ENCODE measurements at places on chromosomes 5 and 9. TPM values are rescaled to one million over a fixed set of nuclear protein-coding genes. Genes with fewer than 3 reads are reported as not detected.
A peak's percentile ranks its signal among the peaks of the same experiment; 100 is the strongest.

Gene C9orf152
- total RNA-seq = not detected

- DNase-seq = no peak
Observed at GRCh38 chr9:78781681-78782080, 484.8 kb downstream of the PSAT1 start.

DNA sequence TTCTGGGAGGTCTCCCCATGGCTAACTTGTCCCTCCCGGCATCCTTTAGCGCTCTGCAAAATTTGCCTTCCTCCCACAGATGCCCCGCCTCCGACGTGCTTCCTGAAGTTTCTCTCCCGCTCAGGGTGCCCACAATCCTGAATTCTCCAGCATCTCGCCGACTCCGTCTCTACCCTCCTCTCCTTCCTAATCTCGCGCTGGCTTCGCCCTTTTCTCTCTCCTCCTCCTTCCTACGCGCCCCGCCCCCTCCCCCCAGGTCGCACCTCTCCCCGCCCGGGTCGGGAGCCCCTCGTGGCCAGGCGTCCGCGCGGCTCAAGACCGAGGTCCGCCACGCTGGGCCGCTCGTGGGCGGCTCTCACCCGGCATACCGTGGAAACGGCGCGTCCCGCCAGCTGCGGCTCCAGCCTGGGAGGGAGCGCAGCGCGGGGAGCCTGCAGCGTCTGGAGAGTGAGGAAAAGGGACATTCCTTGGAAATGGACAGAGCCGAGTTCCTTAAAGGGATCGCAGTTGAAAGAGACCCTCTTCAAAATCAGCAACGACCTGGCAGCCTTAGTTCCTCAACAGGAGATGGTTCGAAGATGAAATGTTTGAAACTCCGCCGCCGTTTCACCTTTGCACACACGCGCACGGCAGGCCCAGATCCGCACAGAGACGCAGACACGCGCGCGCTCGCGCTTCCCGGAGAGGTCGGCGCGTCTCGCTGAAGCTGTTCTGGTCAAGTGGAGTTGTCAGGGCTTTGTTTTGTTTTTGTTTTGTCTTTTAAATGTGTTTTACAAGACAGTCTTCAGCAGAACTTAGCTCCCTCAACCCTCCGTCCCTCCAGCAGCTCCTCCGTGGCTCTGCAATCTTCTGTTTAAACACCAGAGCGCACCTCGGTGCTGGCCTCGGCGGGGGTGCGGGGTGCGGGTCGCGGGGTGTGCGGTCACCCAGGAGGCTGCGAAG lies 5.0 kb upstream of the IRX2 start:
- DNase-seq = no peak

DNA sequence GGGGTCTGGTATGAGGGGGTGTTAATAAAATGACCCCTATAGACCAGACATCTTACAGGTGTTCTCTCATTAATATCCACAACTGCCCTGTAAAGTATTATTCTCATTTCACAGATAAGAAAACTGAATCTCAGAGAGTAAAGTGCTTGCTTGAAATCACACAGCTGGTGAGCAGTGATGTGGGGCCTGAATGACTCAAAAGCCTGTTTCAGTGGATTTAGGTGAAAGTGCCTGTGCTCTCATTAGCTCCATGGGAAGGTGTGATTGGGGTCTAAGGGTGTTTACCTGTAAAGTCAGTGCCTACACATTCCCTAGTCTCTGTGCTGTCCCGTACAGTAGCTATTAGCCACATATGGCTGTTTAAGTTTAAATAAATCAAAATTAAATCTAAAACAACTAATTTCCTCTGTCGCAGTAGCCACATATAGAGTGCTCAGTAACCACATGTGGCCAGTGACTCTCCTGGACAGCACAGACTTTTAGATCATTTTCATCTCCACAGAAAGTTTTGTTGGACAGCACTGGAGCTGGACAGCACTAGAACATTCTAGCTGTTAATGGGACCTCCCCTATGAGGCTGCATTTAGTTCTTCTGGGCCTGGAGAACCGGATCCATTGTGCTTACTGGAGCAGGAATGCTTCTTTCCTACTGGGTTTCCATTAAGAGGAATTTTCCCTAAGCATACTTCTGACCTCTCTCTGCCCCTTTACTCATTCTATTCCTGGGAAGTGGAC lies 52.5 kb upstream of the SEMA6A start:
- DNase-seq = no peak

GRCh38 chr9:28587052-28587451 lies 1013.8 kb upstream of the C9orf72 start:
- no peak for DNase-seq

GRCh38 chr9:123250504-123250903 lies 17.9 kb downstream of the STRBP start:
- DNase-seq = no peak

DNA sequence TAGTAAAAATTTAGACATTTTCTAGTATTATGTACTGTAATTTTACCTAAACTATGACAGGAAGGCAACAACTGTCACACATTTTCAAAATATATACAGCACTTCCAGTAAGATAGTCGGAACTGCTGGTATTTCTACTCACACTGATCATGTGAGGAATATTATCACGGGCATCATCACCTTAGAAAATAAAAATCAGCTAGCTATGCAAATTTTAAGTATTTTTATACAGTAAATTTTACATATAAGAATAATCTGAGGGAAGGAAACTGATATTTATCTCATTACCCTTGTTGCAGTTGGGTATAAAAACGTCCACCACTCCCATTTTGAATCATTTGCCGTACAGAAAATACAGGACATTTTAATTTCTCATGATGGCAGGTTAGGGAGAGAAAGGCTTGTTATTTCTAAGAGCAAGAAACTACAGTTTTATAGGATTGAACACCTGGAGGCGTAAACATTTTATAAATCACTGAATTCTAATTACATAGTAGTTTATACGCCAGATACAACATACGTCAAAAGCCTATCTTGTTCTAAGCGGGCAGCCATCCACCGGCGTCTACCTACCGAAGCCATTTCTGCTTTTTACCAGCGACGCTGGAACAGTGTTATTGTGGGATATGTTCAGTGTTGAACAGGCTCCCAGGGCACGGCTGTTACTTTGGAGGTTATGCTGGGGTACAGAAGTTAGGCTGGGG lies 729 bp upstream of the TNPO1 start:
- no peak for DNase-seq

DNA sequence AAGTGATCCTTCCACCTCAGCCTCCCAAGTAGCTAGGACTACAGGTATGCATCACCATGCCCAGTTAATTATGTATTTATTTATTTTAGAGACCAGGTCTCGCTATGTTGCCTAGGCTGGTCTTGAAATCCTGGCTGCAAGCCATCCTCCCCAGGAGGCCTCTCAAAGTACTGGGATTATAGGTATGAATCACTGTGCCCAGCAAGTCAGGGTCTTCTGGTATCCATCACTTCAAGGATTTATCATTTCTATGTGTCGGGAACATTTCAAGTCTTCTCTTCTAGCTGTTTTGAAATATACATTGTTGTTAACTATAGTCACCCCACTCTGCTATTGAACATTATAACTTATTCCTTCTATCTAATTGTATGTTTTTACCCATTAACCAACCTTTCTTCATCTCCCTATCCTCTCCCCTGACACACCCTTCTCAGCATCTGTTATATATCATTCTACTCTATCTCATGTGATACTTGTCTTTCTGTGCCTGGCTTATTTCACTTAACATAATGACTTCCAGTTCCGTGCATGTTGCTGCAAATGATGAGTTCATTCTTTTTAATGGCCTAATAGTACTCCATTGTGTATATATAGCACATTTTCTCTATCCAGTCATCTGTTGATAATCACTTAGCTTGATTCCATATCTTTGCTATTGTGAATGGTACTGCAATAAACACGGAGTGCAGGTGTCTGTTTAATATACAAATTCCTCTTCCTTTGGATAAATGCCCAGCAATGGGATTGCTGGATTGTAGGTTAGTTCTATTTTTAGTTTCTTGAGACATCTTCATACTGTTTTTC lies 26.4 kb downstream of the UTP15 start:
- DNase-seq = no peak

Gene CRB2
- not detected for total RNA-seq

DNA sequence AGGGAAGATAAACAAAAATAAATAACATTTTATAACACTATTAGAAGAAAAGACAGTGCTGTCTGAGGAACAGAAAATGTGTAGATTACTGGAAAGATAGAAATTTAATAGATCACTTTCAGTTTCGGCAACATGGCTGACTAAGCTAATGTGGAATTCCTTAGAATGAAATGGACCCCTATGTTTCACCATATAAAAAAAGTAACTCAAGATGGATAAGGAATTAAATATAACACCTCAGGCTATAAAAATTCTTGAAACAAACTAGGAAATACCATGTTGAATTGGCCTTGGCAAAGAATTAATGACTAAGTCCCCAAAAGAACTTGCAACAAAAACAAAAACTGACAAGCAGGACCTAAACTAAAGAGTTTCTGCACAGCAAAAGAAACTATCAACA lies 558.3 kb downstream of the CHSY3 start:
- DNase-seq = no peak

DNA sequence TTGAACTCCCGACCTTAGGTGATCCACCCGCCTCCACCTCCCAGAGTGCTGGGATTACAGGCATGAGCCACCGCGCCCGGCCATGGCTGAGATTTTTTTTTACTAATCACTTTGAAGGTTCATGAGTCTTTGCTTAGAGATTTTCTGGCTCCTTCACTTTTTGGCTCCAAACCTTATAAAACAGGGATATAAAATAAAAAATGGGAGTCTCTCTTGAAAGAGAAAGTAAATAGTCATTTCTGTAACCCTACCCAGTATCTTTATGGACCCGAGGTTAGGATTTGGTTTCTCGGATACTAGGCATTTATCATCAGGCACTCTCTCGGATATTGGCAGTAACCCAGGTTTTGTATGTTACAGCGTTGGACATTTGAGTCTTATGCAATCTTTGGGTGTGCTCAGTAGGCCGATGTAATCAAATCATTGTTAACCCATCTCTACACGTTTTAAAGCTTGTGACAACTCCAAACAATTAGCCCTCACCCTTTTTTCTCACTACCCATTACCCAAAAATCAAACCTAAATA lies 25.3 kb downstream of the STXBP1 start:
- DNase-seq = no peak

GRCh38 chr9:1876891-1877496 lies 138.2 kb upstream of the SMARCA2 start:
- no peak for DNase-seq

DNA sequence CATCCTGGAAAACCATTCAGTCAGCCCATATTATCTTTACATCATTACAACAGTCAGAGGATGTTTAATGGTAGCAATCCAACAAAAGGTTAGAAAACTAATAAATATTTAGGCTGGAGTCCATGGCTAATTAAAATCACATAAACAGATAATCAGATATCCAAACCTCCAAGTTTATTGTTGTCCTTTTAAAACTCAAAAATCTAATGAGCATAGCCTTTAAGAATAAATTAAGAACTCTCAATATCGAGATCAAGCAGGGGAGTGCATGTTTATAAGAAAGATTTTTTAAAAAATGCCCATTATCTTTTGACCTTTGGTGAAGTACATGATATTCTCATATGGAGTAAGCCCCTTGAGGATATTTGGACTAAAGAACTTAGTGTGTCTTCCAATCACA lies 842.9 kb upstream of the SEMA6A start:
- no peak for DNase-seq

GRCh38 chr5:145904743-145905142 lies 31.6 kb upstream of the SH3RF2 start:
- no peak for DNase-seq

- DNase-seq = no peak
Observed at GRCh38 chr9:136327304-136327974, at the start of gene GPSM1. GPSM1 (plus strand) TSS chr9:136327539; CDS start chr9:136327696, 157 bp downstream.

GRCh38 chr9:137798142-137798541 lies 79.4 kb upstream of the CACNA1B start:
- no peak for DNase-seq

Gene ABLIM3
- total RNA-seq = not detected

DNA sequence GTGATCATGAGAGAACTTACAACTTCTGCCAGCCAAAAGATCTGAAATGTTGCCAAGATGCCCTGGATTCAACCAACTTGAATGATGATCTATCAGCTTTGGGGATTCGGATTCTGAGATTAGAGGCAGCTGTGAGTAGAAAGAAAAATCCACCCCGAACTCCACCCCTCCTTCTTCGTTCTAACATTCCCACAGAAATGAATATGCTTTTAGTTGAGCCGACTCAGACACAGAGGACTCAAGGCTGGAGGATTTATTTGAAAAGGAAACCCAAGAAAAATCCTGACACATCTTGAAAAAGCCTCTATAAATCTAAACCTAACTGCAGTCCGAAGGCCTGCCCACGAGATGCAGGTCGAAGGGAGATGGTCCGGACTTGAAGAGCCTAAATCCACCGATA lies 275.0 kb downstream of the GAS1 start:
- DNase-seq = no peak

Gene ACOT12
- total RNA-seq = not detected

- DNase-seq = no peak
Observed at GRCh38 chr9:1454616-1455347, 404.6 kb downstream of the DMRT2 start.

GRCh38 chr9:136902259-136902821 lies 16.0 kb downstream of the TRAF2 start:
- peak; percentile 88 for DNase-seq

Gene QRFP
- total RNA-seq = not detected

DNA sequence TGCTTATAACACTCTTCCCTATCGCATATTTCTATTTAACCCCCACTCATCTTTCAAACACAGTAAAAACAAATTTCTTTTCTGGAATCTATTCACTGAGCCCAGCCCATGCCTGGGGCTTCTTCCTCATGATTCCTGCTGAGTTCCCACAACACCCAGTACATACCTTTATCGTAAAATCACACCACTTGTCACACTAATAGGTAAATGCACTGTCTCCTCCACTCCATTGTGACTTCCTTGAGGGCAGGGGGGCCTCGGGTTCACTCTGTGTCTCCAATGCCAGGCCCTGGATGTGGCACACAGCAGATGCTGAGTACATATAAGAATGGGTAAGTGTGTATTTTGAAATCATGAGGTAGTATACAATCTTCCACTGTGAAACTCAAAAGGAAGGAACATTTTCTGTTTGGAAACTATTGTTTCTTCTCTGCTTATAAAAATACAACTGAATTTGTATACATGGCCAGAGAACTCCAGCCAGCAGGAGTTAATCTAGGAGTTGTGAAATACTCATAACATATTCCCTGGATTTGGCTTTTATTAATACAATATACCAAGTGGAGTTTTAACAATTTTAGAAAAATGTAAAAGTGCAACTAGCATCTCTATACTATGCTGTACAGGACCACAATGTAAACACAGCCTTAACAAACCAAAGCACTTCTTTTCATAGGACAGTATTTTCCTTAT lies 7.2 kb downstream of the PLK2 start:
- DNase-seq = no peak

Gene CCDC192
- total RNA-seq = not detected

Gene COL15A1
- 0.45 TPM for total RNA-seq

Gene PTGS1
- 0.35 TPM for total RNA-seq

DNA sequence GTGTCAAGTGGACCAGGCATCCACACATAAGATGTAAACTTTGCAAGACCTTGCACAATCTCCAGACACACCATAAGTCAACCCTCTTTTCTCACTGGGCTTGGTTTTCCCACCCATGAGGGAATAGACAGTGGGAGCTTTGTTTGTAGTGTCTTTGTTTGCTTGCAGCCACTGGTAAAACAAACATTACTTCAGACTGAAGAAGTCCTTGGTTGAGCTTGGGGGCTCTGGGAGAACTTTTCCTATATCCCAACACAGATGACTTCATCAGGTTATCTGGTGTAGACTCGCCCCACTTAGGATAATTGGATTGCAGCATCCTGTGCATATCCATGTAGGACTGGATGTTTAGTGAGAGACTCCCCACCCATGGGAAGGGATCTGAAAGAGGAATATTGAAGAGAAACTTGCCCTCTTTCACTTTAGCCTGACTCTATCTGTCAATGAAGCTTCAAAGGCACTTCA lies 11.5 kb upstream of the ADGRV1 start:
- no peak for DNase-seq

Gene FAM153A
- 6.9 TPM for total RNA-seq

Gene ASTN2
- total RNA-seq = 5.4 TPM

Gene AP3S1
- 66.2 TPM for total RNA-seq

Gene PCDHGB7
- not detected for total RNA-seq
